Esophagus squamous epithelium (tissue), 5 donors: ENCODE measurements at places on chromosomes 6 and 20.
A peak's percentile ranks its signal among the peaks of the same experiment; 100 is the strongest.

DNA sequence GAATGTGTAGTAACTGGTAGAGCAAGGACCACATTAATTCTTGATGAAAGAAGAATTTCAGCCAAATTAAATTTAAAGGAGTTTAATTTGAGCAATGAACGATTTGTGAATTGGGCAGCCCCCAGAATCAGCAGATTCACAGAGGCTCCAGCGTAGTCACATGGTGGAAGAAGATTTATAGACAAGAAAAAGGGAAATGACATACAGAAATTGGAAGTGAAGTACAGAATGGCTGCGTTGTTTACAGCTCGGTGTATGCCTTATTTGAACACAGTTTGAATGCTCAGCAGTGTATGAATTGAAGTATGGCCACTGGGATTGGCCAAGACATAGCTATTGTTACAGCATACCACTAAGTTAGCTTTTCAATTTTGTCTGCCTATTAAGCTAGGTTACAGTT, 173.6 kb upstream of the ARG1 start:
- no peak for DNase-seq

DNA sequence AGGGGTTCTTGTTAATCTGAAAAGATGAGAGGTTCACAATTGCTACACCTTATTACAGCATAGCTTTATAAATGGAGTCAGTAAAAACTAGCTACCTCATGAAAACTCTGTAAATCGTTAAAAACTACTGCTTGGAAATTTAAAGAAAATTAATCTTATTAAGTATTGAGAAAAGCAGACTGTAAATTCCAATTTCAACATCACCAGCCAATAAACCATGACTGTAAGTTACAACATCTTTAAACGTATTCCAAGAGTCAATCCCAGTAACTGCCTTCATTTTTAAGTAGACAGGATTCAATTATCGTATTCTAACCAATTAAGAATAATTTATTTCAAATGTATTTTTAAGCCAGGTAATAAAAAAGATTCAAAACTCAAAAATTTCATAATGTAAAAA, 70.3 kb downstream of the ATG5 start:
- no peak for DNase-seq

DNA sequence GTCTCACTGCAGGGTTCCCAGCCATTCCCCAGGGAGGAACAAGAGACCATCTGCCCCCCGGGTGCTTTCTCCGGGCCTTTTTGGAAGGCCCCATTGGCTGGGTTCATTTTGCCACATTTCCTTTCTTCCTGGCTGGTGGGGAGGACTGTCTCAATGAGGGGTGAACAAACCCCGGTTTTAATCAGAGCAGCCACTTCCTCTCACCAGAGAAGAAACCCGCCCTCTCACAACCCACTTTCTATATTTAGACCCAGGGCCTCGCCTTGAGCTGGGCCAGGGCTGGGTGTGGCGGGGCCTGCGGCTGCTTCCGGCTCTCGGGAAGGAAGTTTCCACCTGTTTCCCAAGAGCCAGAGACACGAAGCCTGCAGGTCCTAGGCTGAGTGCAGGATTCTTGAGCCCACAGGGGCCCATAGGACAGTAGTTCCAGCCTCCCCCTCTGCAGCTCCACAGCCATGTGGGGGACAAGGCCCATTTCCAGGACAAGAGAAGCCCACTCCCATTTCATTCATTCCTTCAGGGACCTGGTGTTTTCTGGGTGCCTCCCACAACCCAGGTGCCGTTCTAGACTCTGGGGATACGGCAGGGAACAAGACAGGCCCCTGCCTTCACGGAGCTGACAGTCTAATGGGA, 41.8 kb downstream of the RBM38 start:
- DNase-seq = peak; percentile 30

DNA sequence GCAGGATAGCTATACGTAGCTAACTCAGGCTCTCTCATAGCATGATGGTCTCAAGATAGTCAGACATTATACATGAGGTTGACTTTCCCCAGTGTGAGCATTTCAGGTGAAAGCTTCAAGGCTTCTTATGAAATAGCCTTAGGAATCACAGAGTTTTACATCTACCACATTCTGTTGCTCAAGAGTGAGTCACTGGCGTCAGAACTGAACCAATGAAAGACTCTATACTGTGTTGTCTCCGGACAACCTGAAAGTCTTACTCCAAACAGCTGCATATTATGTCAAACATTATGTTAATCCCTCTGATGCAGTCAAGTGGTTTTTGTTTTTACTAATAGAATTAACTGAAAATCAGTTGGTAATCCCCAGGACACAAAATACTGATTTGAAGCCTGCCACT, 79.8 kb upstream of the TRDN start:
- no peak for DNase-seq

- DNase-seq = no peak
These were observed 156.6 kb downstream of the UNC5CL start for GRCh38 chr6:40882323-40882997.

- DNase-seq = no peak
These were observed 77.0 kb downstream of the ATXN1 start for GRCh38 chr6:16684195-16684689.

DNA sequence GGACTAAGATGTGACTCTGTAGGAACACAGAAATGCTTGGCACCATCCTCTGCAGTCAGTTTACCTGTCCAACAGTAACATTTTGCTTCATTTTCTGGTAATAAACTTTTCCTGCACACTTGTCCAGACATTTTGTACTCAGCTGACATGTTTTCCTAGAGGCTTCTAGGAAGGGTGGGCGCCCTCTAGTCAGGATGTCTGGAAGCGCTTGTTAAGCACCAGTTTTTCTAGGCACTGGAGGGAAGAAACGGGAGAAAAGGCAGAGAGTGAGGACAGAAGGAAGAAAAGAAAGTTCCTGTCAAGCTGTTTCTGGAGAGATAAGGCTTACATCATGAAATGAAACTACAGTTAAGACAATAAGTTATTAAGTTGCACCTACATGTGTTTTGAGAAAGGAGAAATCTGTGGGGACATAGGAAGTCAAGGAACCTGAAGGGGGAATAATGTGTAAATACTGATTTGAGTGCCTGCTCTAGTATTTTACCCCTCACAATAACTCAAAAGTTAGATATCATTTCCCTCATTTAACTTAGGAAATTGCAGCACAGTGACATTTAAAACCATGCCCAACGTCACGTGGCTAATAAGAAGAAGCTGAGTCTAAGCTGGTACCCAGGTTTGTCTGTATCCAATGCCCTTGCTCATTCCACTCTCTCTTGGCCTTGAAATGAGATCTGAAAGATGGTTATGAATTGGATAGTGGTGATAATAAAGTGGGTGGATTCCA, 42.7 kb upstream of the TNFRSF21 start:
- no peak for DNase-seq

- DNase-seq = no peak
These were observed 38.4 kb upstream of the ARHGAP18 start for GRCh38 chr6:129748212-129748900.

GRCh38 chr6:161378115-161378514, 104.3 kb upstream of the AGPAT4 start:
- DNase-seq = no peak

DNA sequence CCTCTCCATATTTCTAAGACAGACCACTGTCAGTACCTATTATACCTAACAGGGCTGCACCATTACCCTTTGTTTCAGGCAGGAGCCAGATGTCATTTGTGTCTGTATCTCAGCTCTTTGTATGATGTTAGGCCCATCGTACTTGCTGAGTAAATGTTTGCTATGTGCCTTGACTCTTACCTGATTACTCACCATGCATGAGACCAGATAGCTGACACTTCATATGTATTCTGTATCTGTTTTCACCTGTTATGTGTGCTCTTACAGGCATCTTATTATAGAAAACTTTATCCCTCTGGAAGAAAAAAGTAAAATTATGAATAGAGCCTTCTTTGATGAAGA, 31.7 kb upstream of the ASXL1 start:
- DNase-seq = no peak

GRCh38 chr20:53321596-53321995, 272.0 kb downstream of the ZNF217 start:
- DNase-seq = no peak

DNA sequence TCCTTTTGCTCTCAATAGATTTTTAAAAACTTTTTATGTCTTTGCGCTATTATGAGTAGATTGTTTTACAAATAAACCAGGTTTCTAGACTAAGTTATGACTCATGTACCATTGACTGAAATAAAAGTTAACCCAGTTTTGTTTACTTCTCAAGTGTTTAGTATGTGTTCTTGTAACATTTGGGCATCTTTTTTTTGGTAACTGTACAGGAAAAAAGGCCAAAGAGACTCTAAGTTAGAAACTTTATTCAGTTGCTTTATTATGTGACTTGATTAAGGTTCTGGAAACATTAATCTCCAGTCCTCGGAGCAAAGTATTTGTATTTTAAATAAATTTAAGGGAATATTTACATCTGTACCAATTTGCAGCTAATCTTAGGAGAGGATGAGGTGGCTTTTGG, 2.9 kb downstream of the NKAIN2 start:
- DNase-seq = no peak

DNA sequence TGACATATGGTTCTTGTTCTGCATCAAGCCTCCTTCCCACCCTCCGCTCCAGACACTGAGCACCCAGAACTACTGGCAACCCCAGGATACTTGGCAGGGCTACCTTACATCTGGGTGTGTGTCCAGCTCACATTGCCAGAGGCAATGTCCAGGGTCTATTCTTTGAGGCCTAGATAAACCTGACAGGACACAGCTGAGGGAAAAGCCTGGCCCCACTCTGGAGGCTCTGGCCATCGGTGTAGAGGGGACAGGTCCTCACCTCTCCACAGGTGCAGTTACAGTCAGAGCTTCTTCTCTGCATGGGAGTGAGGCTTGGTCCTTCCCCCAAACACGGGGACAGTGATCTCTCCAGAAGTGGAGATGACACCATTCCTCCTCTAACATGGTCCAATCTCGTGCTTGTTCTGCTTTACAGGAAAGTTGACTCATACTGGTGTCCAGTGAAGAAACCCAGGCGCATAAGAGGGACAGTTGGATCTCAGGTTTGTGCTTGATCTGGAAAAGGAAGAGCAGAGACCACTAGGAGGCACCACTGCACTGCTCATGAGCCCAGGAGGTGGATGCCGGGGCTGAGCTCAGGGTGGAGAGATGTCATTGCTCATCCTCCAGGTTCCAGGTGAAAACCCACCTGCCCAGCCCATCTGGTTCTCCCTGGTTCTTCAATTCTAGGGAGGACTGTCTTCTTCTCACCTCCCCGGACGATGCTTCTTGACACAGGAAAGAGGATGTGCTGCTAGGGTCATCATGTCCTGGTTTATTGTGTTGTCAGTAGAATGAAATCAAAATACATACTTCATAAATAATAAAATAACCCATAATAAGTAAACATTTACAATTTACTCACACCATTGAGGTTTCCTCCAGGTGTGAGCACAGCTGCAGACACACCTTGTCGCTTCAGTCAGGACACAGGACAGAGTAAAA, 14.7 kb downstream of the HLA-F start:
- no peak for DNase-seq

DNA sequence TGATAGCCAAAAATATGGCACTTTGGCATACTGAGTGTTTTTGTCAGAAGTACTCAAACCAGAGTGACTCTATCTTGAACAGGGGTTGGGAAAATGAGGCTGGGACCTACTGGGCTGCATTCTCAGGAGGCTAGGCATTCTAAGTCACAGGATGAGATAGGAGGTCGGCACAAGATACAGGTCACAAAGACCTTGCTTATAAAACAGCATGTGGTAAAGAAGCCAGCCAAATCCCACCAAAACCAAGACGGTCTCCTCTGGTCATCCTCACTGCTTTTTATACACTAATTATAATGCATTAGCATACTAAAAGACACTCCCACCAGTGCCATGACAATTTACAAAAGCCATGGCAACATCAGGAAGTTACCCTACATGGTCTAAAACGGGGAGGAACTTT, 985.1 kb downstream of the HACE1 start:
- no peak for DNase-seq

GRCh38 chr6:144955859-144956258, 670.7 kb downstream of the UTRN start:
- no peak for DNase-seq

GRCh38 chr20:13554706-13555105, 84.0 kb downstream of the TASP1 start:
- no peak for DNase-seq

DNA sequence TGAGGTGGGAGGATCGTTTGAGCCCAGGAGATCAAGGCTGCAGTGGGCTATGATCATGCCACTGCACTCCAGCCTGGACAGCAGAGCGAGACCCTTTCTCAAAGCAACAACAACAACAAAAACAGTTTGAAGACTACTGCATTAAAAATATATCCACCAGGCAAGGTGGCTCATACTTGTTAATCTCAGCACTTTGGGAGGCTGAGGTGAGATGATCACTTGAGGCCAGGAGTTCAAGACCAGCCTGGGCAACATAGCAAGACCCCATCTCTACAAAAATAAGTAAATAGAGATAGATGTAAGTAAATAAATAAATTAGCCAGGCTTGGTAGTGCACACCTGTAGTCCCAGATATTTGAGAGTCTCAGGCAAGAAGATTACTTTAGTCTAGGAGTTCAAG, 12.5 kb downstream of the ZNF76 start:
- no peak for DNase-seq

DNA sequence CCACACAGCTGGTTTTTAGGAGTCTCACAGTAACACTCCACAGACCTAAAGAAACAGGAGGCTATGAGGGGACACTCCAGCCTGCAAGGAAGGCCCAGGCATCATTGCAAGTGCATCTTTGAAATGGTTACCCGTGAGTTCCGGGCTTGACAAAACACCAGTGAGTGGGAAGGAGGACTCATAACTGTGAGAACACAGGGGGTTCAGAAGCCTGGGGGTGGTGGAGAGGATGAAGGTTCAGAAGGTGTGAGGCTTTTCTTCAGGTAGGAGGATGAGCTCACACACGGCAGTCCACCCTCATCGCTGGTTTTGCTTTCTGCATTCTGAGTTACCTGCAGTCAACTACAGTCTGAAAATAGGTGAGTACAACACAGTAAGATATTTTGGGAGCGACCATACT, 39.9 kb downstream of the MAP7 start:
- DNase-seq = no peak

DNA sequence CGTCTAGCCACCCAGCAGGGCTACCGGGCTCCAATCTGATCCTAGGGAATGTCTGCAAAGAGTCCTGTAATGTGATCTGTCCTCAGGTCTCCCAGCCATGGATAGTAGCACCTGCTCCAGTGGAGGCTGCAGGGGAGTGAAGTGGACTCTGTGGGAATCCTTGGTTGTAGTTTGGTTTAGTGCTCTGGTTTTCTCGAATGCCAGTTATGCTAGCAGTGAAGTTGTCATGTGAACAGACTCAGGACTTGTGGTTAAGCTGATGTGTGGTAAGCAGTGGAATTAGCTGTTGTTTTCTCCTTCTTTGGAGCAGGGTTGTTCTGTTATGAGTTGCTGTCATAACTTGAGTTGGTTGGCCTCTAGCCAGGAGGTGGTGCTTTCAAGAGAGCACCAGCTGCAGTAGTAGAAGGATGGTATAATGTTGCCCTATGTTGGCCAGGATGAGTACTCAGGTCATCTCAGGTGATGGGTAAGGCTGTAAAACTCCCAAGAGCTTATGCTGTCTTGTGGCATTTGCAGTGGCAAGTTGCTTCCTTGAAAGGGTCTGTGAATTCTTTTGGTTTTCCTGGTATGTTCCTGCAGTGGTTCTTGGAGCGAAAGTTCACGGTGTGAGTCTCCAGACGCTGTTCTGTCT, 390.2 kb downstream of the UTRN start:
- no peak for DNase-seq

- DNase-seq = no peak
These were observed 42.3 kb downstream of the VGLL2 start for GRCh38 chr6:117307655-117308054.
